ENCODE measurements at places on chromosomes 5 and 9. TPM values are rescaled to one million over a fixed set of nuclear protein-coding genes. Genes with fewer than 3 reads are reported as not detected.

Gene CAPSL
- total RNA-seq, result 1.8 TPM

Gene FOXD1
- 0.12 TPM for total RNA-seq

Gene EPB41L4B
- 0.24 TPM for total RNA-seq

Gene DDX4
- not detected for total RNA-seq

Gene LURAP1L
- total RNA-seq, result not detected

Gene SPATA31D1
- not detected for total RNA-seq

Gene HMCN2
- total RNA-seq, result not detected

Gene PCDHB6
- not detected for total RNA-seq

Gene LCN12
- 1.1 TPM for total RNA-seq

GRCh38 chr5:170438581-170438980, 49.4 kb upstream of the KCNMB1 start:
- DNase-seq, result no peak

- no peak for DNase-seq
These were observed 5.1 kb downstream of the TXN start for GRCh38 chr9:110251212-110251611.

GRCh38 chr9:110255034-110255462, 1.3 kb downstream of the TXN start:
- no peak for DNase-seq

DNA sequence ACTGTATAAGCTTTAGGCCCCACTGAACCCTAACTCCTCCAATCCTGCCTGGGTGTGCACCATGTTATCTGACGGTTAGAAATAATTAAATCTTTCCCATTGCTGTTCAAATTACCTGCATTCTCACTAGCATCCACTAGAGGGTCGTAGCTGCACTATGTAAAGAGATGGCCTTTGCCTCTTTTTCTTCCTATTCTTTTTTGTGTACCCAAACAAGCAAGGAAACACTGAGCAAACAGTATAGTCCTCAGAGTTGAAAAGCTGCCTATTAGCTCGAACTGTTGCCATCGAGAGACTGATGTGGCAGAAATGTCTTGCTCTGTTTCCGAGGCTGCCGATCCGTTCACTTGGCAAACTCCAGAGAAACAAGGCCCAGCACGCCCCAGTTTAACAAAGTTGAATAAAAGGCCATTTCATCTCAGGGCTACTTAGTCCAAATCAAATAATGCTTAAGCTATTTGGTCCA, 163.8 kb upstream of the TRPM3 start:
- DNase-seq, result peak; percentile 58

DNA sequence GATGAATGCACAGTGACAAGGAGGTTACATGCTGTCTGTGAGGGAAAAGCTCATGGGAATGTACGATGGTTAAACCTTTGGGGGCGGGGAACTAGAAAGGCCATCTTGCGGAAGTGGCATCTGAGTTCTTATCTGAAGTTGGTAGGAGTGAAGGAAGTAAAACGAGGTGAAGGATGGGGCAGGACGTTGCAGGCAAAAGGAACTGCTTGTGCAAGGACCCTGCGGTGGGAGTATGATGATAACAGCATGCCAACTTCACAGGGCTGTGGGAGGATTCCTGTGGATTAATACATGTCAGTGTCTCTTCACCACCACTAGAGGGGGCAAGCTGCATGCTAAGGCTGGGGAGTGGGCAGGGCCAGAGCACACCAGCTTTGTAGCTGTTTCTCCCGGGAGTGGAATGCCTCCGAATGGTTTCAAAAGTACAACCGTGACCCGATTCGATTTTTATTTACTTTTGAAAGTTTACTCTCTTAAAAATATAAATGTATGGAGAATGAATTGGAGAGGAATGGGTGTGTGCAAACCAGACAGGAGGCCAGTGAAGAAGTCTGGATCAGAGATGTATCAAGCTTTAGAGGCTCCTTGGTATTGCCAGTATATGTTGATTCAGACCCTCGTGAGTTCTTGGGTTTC, 62.5 kb downstream of the CYFIP2 start:
- peak; percentile 69 for DNase-seq

GRCh38 chr5:35133186-35133585, 85.4 kb upstream of the AGXT2 start:
- DNase-seq, result no peak

DNA sequence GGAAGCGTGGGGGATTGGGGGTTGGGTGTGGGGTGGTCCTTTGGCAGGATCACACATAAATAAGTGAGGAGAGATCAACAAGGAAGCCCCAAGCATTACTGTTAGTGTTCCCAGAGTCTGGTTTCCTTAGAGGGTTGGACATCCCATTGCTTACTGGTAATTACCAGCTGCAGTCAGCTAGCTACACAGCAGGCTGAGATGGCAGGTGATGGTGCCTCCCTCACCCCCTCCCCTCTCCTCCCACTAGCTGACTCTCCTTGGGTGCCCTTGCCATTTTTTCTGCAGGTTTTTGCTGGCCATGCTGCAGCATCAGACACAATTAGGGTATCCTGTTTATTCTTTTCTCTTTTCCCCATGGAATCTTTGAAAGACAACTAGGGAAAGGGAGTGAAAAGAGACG, 107.5 kb upstream of the TLR4 start:
- DNase-seq, result no peak

GRCh38 chr5:116696366-116696765, 121.7 kb upstream of the SEMA6A start:
- DNase-seq, result no peak

- DNase-seq, result no peak
These were observed 6.4 kb upstream of the NOL6 start for GRCh38 chr9:33480106-33480505.

DNA sequence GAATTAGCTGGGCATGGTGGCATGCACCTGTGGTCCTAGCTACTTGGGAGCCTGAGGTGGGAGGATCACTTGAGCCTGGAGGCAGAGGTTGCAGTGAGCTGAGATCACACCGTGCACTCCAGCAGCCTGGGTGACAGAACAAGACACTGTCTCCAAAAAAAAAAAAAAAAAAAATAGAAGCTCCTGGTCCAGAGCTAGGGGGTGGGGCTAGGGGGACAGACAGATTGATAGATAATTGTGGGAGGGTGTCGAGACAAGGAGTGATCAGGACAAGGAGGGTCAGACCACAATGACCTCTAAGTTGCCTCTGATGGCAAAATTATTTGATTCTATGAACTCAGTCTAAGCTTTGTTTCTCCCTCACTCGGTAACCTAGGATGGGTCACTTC, 6.6 kb upstream of the PHF19 start:
- no peak for DNase-seq

DNA sequence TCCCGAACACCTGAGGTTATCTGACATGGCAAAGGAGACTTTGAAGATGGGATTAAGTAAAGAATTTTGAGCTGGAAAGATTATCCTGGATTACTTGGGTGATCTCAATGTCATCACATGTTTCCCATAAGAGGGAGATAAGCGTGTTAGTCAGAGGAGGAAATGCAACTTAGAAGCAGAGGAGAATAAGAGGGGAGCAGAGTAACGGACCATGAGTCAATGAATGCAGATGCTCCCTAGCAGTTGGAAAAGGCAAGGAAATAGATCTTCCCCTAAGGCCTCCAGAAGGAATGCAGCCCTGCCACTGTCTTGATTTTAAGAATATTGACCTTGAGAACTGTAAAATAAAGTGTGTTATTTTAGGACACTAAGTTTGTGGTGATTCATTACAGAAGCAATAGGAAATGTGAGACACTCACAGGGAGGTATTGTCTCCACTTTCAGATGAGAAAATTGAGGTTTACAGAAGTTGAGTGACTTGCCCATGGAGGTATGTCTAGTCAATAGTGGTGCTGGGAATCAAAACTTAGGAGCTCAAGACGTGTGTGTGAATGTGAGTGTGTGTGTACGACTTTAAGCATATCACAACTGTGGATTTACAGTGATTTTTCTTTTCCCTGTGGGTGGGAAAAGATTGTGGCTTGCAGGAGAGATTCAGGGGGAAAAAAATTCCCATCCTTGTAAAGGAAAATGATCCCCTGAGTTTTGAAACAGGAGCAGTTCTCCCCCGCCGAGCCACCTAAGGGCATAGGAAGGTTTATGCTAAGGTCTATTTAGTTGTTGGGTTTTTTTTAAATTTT, 125.3 kb downstream of the TRIM32 start:
- no peak for DNase-seq

GRCh38 chr5:171312129-171312974, 3.3 kb downstream of the TLX3 start:
- DNase-seq, result no peak

- no peak for DNase-seq
These were observed 881.1 kb upstream of the DMAC1 start for GRCh38 chr9:8680658-8681057.

DNA sequence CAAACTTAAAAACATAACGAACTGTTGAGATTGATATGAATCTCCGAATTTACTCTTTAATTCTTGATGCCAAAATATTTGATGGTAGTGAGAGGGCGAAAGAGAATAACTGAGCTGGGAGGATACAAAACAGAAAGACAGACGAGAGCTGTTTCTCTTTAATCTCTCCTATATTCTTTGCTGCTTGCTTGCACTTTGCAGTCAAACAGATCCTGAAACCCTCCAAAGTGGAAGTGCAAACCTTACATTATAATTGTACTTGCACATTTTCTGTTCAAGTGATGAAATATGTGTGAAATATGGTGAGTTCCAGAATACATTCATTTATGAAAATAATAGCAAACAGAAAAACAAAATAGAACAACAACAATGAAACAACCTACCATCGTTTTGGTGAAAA, 63.8 kb downstream of the PAM start:
- DNase-seq, result no peak

- DNase-seq, result no peak
These were observed 91.6 kb downstream of the ZNF462 start for GRCh38 chr9:106954558-106954957.

GRCh38 chr9:21399956-21400355, 9.0 kb upstream of the IFNA8 start:
- DNase-seq, result no peak

- DNase-seq, result no peak
These were observed 7.8 kb downstream of the DNAJB5 start for GRCh38 chr9:34997379-34997781.

DNA sequence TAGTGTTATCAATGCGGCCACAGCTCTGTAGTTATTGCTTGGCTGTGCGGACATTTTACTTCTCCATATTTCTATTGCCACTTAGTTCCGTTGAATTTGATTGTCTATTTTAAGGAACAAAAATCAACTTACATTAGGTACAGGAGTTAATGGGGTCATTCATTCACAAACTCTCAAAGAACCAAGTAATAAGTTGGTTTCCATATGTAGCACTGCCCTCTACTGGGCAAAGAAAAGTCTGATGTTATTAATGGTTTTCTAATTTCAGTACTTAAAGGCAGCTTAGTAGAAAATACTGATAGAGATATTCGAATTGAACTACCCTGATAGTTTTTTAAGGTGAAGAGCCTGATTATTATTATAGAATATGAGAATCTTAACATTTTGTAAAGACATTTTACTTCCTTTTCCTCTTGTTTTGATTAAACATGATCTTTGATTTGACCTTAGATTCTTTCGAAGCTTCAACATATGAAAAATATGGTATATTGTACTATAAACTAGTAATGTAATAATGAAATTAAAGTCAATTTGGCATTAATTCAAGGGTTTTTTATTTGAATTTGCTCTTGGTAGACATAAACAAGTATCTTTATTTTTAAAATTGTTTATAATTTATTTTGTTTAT, 119.5 kb upstream of the CTNND2 start:
- DNase-seq, result no peak

DNA sequence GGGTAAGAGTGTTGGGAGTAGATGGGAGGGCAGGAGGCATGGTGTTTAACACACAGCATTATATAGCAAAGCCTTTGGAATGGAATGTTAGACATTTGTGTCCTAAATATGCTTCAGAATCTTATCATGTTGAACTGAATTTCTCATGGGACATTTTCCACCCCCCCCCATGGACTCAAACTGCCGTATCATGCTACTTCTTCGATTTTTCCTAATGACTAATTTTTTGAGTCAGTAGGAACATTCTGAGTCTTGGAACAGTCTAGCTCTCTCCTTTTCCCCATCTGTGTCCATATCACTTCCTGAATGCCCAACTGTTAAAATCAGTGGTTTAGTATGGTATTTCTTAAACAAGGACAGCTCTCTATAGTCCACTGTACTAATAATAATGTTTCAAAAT, 380.6 kb downstream of the TLE4 start:
- DNase-seq, result no peak

GRCh38 chr5:180618829-180619562, 27.7 kb upstream of the SCGB3A1 start:
- peak; percentile 53 for DNase-seq

DNA sequence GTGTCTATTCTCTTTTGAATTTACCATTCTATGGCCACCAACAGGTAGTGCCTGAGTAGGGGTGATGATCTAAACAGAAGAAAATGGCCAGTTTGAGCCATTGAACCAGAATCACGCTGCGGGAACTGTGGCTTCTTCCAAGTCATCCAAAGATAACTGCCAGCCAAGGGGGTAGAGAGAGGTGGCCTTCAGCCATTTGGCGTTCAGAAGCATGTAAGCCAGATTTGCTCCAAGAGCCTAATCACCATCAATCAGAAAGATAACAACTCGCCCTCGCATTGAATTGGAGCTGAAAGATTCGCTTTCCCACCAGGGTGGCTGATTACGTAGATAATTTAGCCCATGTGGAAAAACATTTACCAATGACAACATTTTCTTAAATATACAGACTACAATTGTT, 1302.7 kb upstream of the DMAC1 start:
- DNase-seq, result no peak

DNA sequence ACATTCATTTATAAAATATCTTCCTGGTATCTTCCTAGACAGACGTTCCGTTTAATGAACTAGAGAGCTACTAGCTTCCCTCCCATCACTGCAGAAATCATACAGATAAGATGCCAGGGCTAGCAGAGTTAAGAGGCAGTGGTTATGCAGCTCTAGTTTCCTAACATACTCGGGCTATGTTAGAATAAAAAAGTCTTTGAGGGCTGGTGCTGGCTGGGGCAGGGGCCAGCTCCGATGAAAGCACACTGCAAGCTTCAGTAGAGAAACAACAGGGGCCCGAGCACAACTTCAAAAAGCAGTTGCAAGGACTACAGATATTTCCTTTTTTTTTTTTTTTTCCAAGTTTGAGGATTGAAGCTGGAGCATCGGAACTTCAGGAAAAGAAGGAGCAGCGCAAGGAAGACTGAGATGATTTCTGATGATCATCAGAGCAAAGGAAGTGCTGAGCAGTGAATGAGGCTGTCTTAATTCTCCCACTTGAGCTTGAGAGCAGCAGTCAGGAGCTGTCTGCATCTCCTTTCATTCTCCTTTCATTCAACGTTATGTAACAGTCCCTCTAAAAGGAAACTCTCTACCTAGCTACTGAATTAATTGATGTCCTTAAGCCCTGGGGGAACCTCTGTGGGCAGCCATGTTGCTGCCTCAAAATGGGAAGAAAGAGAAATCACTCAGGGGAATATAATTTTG, 47.6 kb upstream of the ADCY2 start:
- DNase-seq, result no peak

GRCh38 chr9:78189461-78189860, 46.4 kb upstream of the CEP78 start:
- no peak for DNase-seq

DNA sequence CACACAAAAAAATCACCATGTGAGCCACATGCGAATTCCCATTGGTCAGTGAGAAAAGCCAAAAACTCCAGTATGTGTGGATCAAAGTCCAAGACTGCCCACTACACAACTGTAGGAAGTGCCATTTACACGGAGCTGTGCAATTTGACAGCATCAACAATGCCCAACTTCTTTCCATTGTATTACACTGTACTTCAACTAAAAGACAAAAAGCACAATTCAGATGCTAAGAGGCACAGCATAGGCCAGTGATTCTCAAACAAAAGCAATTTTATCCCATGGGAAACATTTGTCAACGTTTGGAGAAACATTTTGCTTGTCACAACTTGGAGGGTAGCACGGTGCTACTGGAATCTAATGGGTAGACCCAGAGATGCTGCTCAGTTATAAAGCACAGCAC, 39.8 kb downstream of the IARS1 start:
- DNase-seq, result no peak

- peak; percentile 23 for DNase-seq
These were observed 96.6 kb downstream of the DAB2IP start for GRCh38 chr9:121748074-121748473.
